ENCODE measurements at places on chromosomes 13 and 19.

- DNase-seq, result peak; percentile 90
Measured at GRCh38 chr19:10461047-10461949, 41.0 kb downstream of the PDE4A start.

GRCh38 chr13:34344816-34345215 is 526.9 kb downstream of the RFC3 start:
- no peak for DNase-seq

DNA sequence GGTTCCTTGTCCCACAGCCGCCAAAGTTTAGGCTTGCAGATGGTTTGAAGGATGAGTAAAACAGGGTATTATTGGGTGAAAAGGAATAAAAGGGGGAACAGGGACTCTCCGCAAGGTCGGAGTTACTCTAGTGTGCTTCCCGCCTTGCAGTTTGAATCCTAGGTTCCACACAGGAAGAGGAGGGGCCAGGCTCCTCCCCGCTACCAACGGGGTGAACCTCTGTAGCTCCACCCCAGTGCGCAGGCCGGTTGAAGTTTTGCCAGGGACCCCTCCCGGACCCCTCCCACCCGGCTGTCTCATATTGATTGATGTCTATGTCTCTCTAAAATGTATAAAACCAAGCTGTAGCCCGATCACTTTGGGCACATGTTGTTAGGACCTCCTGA is 11.6 kb upstream of the GTF2F2 start:
- DNase-seq, result no peak

- DNase-seq, result no peak
Measured at GRCh38 chr19:11044431-11044830, 44.8 kb upstream of the LDLR start.

GRCh38 chr13:76965759-76966421 is 17.6 kb downstream of the ACOD1 start:
- no peak for DNase-seq

DNA sequence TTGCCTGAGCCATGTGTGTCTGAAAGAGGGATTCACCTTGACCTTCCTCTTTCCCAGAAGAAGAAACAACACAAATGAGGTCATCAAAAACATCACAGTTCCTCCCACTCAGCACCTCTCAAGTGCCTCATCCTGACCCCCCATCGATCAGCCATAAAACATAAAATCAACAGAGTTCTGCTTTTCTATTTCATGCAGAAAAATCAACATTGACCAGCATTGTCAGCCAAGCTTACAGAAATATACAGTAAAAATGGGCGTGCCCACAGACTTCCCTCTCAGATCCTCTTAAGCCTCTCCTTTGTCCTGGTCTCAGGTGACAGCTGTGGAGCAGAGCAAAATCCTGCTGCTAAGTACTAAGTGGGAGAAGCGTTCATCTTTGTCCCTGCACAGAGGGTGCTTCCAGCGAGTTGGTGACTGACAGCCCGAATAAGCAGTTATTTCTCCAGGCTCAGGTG is 213.3 kb downstream of the OLFM4 start:
- DNase-seq, result no peak

- no peak for DNase-seq
Measured at GRCh38 chr13:30364876-30365275, 57.4 kb upstream of the UBE2L5 start.

- DNase-seq, result no peak
Measured at GRCh38 chr13:21466527-21466926, 7.4 kb upstream of the ZDHHC20 start.

- no peak for DNase-seq
Measured at GRCh38 chr13:48567515-48568369, 34.9 kb upstream of the RCBTB2 start.

- no peak for DNase-seq
Measured at GRCh38 chr13:91523116-91523515, 124.7 kb downstream of the GPC5 start.

DNA sequence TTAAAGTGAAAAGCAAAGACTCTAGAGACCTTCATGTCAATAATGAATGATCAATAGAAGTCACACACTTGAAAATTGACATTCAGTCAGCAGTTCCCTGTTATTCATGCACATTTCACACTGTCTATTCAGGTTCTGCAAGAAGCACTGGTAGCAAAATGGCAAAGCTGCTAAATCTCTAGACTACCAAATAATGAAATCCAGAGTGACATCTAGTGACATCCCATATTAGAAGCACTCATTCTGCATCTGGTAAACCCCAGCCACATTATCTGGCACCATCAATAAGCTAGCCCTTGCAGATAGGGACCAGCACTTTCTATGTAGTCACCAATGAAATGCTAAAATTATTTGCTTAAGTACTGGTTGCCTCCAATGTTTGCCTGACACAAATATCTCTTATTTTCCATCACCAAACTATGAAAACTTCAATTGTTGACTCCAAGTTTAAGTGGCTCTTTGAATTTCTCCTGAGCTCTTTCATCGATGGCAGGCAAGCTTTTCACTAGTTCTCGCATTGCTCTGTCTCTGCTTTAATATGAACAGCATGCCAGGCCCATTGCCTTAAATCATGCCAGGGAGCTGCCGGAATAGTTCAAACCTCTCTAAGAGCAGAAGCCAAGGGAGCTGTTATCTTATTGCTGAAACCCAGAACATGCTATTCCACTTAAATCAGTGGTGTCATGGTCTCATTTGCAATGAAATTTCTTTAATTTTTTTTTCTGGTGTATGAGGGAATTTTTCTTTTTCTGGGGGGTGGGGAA is 409.9 kb downstream of the MZT1 start:
- no peak for DNase-seq

DNA sequence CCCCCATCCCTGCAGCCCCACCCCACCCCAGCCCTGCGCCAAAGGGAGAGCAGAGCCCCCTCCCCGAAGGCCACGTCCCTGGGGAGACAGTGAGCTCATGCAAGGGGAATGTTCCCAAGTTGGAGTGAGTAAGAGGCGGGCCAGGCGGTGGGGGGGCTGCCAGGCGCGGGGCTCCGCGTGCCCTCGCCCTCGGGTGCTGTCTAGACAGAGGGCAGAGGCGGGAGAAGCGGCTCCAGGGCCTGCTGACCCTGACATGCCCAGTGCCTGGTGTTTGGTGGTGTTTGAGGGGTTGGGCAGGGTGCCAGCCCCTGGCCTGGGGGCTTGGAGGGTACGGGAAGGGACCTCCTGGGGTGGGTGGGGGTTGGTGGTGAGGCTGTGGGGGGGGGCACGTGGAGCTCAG is 1.0 kb downstream of the FSTL3 start:
- no peak for DNase-seq

GRCh38 chr13:23087880-23088279 is 92.9 kb upstream of the SGCG start:
- no peak for DNase-seq

- DNase-seq, result no peak
Measured at GRCh38 chr13:77456271-77456670, 79.2 kb upstream of the SCEL start.

GRCh38 chr13:94415500-94416237 is 63.8 kb downstream of the DCT start:
- no peak for DNase-seq

DNA sequence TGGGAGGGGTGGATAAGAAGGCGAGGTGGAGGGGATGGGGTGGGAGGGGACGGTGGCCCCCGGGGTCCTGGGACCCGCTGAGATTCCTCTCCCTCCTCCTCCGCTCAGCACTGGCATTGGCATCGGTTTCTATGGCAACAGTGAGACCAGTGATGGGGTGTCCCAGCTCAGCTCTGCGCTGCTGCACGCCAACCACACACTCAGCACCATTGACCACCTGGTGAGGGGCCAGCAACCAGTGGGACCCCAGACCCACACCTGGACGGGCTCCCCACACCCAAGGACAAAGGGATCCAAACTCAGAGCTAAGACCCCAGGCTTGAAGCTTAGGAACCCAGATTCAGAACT is 5.9 kb downstream of the TTYH1 start:
- DNase-seq, result no peak

DNA sequence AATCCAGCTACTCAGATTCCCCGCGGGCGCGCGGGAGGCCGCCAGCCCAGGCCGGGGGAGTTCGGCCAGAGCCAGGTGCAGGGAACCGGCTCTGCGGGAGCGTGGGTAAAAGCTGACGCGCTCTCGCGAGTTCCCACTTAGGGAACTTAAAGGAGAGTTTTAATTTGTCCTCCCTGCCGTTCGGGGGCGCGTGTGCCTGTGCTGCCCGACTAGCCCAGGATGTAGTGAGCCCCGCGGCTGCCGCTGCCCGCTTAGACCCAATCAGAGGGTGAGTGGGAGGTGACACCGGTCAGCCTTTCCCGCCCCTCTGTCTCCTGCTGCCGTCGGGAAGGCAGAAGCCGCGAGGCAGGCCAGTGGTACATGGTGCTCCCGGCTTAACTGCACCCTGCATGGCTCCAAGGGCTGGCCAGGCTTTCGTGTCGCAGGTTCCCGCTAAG is 36.0 kb upstream of the NEK3 start:
- DNase-seq, result no peak

- DNase-seq, result no peak
Measured at GRCh38 chr13:113074401-113074800, 31.2 kb upstream of the F7 start.

DNA sequence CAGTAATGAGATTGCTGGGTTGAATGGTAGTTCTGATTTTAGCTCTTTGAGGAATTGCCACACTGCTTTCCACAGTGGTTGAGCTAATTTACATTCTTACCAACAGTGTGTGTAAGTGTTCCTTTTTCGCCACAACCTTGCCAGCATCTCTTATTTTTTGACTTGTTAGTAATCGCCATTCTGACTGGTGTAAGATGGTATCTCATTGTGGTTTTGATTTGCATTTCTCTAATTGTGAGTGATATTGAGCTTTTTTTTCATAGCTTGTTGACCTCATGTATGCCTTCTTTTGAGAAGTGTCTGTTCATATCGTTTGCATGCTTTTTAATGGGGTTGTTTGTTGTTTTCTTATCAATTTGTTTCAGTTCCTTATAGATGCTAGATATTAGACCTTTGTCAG is 245.0 kb downstream of the MTUS2 start:
- DNase-seq, result no peak

DNA sequence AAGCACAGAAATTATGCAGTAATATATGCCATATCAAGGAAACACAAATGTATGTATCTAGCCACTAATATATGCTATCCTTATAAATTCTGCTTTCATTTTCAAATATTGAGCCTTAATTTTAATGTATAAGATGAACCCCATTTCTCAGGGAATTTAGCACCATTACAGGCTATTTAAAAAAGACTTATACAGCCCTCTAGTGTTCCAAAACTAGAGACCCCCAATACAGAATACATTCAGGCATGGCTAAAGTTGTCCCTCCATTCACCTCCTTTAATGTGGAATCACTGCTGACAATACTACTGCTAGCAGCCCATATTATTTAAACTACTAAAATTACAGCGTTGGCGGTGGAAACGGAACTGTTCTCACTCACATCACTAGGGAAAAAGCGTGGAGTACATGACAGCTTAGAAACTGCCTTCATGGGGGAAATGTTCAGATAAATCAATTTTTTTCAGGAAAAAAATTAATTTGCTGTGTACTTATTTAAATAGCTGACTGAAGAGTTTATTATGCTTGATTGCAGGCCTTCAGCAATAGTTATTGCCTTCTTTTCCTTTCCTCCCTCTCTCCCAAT is 541.0 kb downstream of the PCDH9 start:
- DNase-seq, result no peak

DNA sequence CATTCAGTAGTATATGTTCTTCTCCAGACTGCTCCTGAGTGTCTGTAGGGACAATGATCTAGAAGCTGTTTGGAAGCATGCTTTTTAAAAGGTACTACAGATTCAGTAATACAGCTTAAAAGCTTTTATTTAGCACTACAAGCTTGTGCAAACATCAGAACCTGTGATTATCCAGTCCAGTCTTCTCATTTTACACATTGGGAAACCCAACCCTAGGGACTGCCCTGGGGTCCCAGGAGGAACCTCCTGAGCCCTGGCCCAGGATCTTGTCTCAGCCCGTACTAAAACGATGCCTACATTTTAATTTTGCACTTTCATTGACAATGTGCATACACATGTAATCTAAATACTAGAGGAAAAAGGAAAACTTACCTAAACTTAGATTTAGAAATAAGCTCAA is 12.5 kb downstream of the DOCK9 start:
- no peak for DNase-seq

DNA sequence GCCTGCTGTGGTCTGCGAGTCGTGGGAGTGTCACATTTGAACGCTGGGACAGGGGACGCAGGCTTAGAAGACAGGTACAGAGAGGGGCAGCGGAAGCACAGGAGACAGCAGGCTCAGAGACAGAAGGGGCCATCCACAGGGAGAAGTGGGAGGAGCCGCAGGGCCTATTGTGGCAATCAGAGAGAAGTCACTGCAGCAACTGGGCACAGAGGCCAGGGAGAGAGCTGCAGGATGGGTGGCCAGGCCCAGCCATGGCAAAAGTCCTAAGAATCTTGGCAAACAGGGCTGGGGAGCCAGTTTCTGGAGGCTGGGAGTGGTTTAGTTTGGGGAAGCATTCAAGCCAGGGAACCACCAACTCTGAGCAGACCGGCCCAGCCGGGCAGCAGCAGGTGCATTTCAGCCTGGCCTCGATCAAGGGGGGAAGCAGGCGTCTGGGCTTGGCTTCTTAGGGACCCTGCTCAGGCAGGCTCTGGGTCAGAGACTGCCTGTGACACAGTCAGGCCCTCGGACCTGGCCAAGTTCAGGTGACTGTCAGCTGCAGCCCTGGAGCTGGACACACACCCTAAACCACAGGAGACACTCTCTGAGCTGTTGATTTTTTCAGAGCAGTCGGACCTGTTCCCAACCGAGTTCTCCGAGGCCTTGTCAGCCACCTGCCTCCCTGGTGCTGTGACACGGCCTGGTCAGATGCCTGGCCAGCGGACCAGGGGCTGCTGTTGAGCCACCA is 11.8 kb downstream of the SH3GL1 start:
- DNase-seq, result no peak

DNA sequence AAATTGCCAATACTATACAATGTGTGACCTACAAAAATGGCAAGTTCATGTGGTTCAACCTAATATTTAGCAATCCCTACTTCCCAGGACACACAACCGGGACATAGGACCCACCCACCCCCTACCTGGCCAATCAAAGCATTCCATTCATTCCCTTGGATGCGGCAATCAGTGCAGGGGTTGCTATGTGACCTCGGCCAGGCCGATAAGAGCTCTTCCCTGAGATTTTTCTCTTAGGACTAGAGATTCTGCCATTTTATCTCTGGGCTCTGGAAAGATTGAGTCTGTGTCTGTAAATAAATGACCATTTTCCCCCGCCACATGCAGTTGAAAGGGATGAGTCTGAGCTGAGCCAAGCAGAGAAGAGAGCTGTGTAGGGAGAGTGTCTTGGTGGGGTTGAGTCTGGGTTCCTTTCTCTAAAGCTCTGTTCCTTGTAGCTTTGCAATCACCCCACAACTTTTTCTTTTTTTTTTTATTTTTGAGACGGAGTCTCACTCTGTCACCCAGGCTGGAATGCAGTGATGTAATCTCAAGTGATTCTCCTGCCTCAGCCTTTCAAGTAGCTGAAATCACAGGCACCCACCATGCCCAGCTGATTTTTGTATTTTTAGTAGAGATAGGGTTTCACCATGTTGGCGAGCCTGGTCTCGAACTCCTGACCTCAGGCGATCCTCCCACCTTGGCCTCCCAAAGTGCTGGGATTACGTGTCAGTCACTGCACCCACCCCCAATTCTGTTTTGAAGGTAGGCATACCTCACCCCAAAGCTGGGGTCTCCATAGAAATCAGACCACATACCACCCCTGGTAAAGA is 7.4 kb downstream of the IFNL1 start:
- no peak for DNase-seq

All from substantia nigra (tissue), 51 donors.